ENCODE measurements at places on chromosomes 4 and X. TPM values are rescaled to one million over a fixed set of nuclear protein-coding genes. Genes with fewer than 3 reads are reported as not detected.

RBM46 gene
- total RNA-seq, result not detected

MTMR8 gene
- total RNA-seq, result 4.1 TPM

DDX60 gene
- total RNA-seq, result 10.6 TPM

GPR50 gene
- not detected for total RNA-seq

MAGEC1 gene
- not detected for total RNA-seq

FAM114A1 gene
- 0.22 TPM for total RNA-seq

GRCh38 chr4:118935819-118936218 lies 47.2 kb downstream of the SYNPO2 start:
- no peak for DNase-seq
- no peaks in the 10 kb centered on the region for H3K36me3 ChIP-seq
- H3K4me1 ChIP-seq, result no peaks in the 10 kb centered on the region
- H3K27me3 ChIP-seq, result peaks cover 4% of the 10 kb centered on the region
- H3K27ac ChIP-seq, result no peak overlapping the region

DNA sequence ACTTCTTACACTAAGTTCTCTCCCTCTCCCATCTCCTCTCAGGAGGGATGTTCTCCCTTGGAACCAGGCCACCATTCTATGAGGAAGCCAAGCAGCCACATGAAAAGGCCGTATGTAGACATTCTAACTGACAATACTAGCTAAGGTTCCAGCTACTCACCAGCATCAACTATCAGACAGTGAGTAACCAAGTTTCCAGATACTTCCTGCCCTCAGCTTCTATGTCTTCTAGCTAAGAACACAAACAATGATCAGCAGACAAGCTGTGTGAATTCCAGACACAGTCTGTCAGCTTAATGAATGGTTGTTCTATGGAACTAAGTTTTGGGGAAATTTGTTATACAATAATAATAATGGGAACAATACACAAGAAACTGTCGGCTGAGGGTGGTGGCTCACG lies 50.8 kb downstream of the SMIM14 start:
- no peaks in the 10 kb centered on the region for H3K4me1 ChIP-seq
- no peak for DNase-seq
- H3K36me3 ChIP-seq, result no peaks in the 10 kb centered on the region
- no peak overlapping the region for H3K27ac ChIP-seq
- no peak overlapping the region for H3K4me3 ChIP-seq

- no peaks in the 10 kb centered on the region for H3K27me3 ChIP-seq
- no peak overlapping the region for H3K4me3 ChIP-seq
- no peaks in the 10 kb centered on the region for H3K36me3 ChIP-seq
- DNase-seq, result no peak
Observed at GRCh38 chr4:120842031-120842430, 80.5 kb downstream of the PRDM5 start.

DNA sequence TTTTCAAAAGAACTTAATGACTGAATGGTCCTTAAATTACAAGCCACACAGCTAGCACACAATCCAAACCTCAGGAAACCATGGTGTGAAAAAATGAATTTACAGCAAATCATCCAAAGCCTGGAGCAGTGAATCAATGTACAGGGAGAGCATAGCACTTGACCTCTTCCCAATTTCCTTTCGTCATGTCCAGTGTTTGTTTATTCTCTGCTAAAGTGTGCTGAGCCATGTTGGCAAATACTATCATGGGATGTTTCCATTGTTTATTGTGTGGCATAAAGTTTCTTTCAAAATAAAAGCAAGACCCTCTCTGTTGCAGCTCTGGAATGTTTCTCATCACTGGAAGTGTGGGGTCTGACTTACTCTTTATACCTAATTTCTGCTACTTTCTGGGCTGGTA lies 25.4 kb upstream of the FAM47B start:
- H3K4me1 ChIP-seq, result no peaks in the 10 kb centered on the region
- no peak overlapping the region for H3K4me3 ChIP-seq
- no peaks in the 10 kb centered on the region for H3K27me3 ChIP-seq
- no peak for DNase-seq
- no peaks in the 10 kb centered on the region for H3K36me3 ChIP-seq

DNA sequence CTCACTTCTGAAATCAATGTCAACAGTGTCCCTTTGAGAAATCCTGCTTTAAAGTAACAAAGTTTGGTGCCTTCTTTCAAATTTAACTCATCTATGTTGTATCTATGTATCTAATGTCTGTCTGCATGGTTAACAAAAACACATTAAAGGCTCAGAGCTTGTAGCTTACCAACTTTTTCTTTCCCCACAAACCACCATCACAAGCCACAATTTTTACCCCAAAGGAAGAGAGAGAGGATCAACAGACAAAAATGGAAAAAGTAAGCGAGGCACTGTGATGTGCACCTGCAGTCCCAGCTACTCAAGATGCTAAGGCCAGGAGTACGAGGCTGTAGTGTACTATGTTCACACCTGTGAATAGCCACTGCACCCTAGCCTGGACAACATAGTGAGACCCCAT lies 17.2 kb downstream of the ATRX start:
- DNase-seq, result no peak
- H3K27ac ChIP-seq, result peak overlapping the region; percentile 38
- H3K4me3 ChIP-seq, result no peak overlapping the region
- H3K36me3 ChIP-seq, result peaks cover 14% of the 10 kb centered on the region

DNA sequence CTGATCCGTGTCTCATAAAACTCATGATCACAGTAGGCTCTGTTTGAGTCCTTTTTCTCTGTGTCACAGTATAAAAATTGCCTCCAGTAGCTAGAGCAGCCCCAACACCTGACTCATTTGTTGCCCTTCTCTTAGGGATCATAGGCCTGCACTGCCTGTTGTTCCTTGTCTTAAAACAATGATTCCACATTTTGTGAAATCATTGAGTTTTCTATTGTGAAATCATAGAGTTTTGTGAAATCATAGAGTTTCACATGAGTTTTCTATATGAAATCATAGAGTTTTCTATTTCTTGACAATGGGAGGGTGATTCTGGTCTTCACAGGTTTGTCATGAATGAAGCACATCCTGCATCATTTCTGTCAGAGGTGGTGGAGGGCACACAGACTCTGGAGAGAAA lies 239.9 kb downstream of the GASK1B start:
- no peak for DNase-seq
- H3K4me1 ChIP-seq, result no peaks in the 10 kb centered on the region
- no peak overlapping the region for H3K4me3 ChIP-seq

DNA sequence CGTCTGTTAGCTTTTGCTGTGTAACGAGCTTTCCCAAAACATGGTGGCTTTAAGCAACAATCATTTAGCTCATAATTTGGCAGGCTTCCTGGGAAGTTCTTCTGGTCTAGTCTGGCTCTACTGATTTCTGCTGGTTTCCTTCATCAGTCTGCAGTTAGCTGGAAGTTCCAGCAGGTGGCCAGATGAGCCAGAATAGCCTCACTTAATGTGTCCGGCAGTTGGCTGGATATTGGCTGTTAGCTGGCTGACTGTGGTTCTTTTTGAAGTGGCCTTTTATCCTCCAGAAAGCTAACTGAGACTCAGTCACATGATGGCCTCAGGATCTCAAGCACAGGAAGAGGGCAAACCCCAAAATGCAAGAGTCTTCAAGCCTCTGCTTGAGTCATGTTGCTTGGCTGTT lies 34.9 kb downstream of the FTHL17 start:
- H3K4me3 ChIP-seq, result no peak overlapping the region
- H3K36me3 ChIP-seq, result no peaks in the 10 kb centered on the region
- no peak overlapping the region for H3K27ac ChIP-seq
- H3K4me1 ChIP-seq, result peaks cover 14% of the 10 kb centered on the region
- peaks cover 7% of the 10 kb centered on the region for H3K27me3 ChIP-seq
- no peak for DNase-seq

- no peaks in the 10 kb centered on the region for H3K27me3 ChIP-seq
- no peak overlapping the region for H3K4me3 ChIP-seq
- DNase-seq, result no peak
- peaks cover 14% of the 10 kb centered on the region for H3K36me3 ChIP-seq
Observed at GRCh38 chr4:139461022-139461628, 7.2 kb downstream of the RAB33B start.
